Activated naive CD8-positive, alpha-beta T cell treated with anti-CD3 and anti-CD28 coated beads for 36 hours (primary cell): ENCODE measurements at places on chromosomes 1 and 21. TPM values are rescaled to one million over a fixed set of nuclear protein-coding genes. Genes with fewer than 3 reads are reported as not detected.

IVL gene
- not detected for total RNA-seq

TINAGL1 gene
- not detected for total RNA-seq

RSPO1 gene
- total RNA-seq = not detected

OR2G6 gene
- not detected for total RNA-seq

TNNT2 gene
- not detected for total RNA-seq
